T-helper 2 cell treated with Interferon-gamma antibody and Interleukin-4, amounts not matched to agents 100 ng/mL and 5 ng/mL, for 36 hours (primary cell): ENCODE measurements at places on chromosomes 6 and 20. TPM values are rescaled to one million over a fixed set of nuclear protein-coding genes. Genes with fewer than 3 reads are reported as not detected.

Gene PRSS35
- not detected in 2 replicates for total RNA-seq

Gene XKR7
- 0.05 TPM in 2 replicates for total RNA-seq

Gene BCAS1
- total RNA-seq = not detected in 2 replicates

Gene DNAH8
- 0.02 and 0.32 TPM in 2 replicates for total RNA-seq

Gene ZNF341
- 6.4 and 6.6 TPM in 2 replicates for total RNA-seq

Gene FAM217A
- not detected in 2 replicates for total RNA-seq

Gene CYP39A1
- total RNA-seq = not detected in 2 replicates

Gene OPRL1
- total RNA-seq = 0.70 and 0.89 TPM in 2 replicates

Gene NRSN1
- not detected in 2 replicates for total RNA-seq

Gene UBE3D
- 6.4 and 7.0 TPM in 2 replicates for total RNA-seq

Gene FOXS1
- total RNA-seq = not detected in 2 replicates

Gene ELOVL4
- 0.43 and 0.70 TPM in 2 replicates for total RNA-seq
